ENCODE measurements at places on chromosomes 13 and 19.

GRCh38 chr13:99965329-99966000, 6.1 kb downstream of the ZIC5 start:
- DNase-seq = peak; percentile 69

GRCh38 chr13:72469906-72470305, 257.5 kb downstream of the MZT1 start:
- DNase-seq = peak; percentile 88

GRCh38 chr13:22979952-22980351, 200.8 kb upstream of the SGCG start:
- DNase-seq = no peak

DNA sequence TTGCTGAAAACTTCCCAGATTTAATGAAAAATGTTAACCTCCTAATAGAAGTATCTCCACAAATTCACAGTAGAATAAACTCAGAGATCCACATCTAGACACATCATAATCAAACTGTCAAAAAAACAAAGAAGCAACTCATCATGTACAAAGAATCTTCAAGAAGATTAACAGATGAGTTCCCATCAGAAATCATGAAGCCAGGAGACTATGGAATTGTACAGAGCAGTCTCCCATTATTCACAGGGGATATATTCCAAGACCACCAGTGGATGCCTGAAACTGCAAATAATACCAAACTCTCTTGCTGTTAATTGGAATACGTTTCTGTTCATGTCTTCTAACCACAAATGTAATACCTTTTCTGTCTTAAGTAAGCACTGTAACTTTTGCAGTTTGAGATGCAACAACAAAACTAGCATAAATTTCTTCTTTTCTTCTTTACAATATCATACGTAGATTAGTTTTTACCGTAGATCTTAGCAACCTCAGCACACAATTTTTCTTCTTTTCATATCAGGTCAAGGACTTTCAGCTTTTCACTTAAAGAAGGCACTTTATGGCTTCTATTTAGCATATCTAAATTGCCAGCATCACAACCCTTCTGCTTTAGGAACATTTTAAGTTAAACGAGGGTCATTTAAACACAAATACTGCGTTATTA, 70.3 kb upstream of the MIR17HG start:
- DNase-seq = no peak

DNA sequence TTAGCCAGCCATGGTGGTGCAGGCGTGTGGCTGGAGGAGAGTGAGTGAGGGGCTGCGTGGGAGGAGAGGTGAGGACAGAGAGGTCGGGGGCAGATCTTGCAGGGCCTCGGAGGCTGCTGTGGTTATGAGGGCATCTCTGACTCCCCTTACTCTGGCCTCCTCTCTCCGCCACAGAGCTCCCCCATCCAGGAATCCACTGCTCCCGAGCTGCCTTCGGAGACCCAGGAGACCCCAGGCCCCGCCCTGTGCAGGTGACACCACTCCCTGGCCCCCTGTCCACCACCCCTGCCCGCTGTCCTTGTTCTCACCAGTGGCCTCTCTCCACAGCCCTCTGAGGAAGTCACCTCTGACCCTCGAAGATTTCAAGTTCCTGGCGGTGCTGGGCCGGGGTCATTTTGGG, 7.8 kb downstream of the PTGER1 start:
- no peak for DNase-seq

DNA sequence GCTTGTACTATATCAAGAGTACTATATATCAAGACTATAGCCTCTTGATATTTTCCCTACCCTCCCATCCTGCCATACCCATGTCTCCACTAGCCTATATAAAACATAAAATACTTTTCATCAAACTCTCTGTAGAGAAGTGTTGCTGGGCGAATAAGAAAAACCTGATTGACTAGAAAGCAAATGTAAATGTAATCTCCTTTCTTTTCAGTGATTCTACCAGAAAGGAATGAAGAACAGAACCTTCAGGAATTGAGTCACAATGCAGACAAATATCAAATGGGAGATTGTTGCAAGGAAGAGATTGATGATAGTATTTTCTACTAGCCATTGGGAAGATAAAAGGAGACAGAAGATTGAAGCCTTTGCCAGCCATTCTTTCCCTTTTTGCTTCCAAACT, 89.2 kb downstream of the KCNRG start:
- DNase-seq = no peak

DNA sequence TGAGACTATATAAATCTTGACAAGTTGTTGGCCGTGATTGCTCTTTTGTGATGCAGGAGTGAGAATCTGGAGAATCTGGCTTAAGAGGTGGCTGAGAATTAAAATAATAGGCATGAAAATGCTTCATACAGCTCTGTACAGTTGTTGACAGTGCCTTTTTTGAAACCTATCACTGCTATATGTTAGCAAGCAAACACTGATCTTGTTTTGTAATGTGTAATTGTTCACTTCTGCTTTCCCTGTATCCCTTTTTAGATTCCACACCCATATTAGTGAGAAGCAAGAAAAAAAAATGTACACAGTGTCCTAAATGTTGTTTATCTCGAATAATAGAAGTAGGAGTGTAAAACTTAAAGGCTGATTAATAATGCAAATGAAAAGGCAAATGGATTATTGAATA, 31.1 kb downstream of the ITM2B start:
- no peak for DNase-seq

- no peak for DNase-seq
Observed at GRCh38 chr13:53121919-53122318, 93.3 kb downstream of the OLFM4 start.

GRCh38 chr19:17860331-17860992, 752 bp downstream of the RPL18A start:
- DNase-seq = no peak

GRCh38 chr13:107456431-107456830, 758.9 kb downstream of the LIG4 start:
- DNase-seq = no peak

DNA sequence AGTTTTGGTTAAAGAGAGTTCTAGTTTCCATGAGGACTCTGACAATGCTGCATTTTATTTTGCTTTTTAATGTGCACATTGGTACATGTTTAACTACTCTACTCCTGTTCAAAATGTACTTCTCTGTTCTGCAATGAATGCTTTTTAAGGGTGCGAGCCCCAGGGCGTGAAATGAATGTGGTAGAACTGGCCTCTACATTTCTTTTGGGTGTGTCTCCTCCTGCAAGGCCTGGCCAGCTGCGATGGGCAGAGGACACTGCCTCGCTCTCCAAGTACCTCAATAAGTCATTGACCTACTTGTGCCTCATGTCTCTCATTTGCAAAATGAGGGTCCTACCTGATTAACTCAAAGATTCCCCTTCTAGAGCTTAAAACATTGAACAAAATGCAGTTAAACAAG, 6.7 kb downstream of the RGS9BP start:
- DNase-seq = no peak

GRCh38 chr13:20997301-20998161, 63.9 kb downstream of the LATS2 start:
- DNase-seq = no peak

DNA sequence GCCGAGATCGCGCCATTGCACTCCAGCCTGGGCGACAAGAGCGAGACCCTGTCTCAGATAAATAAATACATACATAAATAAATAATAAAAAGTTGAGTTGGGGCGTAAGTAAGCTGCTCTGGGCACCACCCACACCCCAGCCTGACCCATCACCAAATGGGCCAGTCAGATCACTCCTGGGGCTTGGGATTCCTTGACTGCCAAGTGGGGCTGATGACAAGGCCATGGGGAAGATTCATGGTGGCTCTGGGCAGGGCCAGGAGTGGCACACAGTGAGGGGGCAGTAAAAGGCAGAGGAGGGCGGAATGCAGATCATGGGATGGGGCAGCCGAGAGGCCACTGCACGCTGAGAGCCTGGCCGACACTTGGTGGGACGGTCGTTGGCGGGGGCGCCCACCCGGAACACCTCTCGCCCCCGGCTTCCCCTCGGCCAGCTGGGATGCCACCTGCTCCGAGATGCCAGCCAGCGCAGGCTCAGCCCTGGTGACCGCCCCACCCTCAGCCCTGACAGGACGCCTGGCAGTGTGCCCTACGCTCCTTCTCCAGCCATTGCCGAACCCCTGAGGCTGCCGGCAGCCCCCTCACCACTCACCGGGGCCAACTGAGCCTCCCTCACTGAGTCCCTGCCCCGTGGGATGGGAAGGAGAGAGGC, 10.9 kb downstream of the ZNF653 start:
- DNase-seq = peak; percentile 80

GRCh38 chr13:47327861-47328260, 431.0 kb upstream of the HTR2A start:
- DNase-seq = no peak

DNA sequence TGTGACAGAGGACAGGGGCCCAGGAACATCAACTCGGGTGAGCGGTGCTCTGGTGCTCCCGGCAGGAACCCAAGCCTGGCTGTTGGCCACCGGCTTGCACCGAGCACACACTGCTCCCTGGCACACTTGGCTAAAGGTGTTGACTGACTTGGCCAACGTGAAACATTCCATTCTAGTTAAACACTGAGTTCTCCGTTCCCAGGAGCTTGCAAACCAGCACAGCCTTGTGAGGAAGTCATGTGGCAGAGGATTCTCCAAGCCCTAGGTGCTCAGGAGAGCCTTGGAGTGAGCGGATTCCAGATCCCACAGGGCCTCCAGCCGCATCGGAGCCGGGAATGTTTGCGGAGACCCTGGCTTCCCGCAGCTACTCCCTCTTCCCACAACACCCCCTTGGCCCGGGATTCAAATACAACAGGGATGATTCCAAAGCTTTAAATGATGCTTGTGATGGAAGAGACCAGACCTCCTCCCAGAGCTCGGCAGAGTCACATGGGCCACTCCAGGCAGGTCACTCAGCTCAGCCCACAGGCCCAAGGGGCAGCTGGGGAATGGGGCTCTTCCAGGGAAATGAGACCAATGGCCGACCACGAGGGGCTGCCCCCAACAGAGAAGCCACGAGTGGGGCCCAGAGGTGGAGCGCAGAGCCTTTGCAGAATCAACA, 2.9 kb downstream of the C13orf46 start:
- peak; percentile 17 for DNase-seq

DNA sequence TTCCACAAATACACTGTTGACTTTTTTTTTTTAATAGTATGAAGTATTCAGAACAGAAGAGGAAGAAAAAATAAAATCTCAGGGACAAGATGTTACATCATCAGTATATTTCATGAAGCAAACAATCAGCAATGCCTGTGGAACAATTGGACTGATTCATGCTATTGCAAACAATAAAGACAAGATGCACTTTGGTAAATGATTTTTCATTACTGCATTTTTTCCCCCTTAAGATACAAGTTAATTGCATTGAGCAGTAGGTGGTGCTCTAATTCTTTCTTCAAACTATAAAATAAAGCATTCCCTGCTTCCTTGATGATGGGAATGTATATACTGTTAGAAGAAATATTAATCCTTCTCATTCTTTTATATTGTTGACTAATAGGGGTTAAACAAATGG, 17.1 kb downstream of the UCHL3 start:
- peak; percentile 14 for DNase-seq

DNA sequence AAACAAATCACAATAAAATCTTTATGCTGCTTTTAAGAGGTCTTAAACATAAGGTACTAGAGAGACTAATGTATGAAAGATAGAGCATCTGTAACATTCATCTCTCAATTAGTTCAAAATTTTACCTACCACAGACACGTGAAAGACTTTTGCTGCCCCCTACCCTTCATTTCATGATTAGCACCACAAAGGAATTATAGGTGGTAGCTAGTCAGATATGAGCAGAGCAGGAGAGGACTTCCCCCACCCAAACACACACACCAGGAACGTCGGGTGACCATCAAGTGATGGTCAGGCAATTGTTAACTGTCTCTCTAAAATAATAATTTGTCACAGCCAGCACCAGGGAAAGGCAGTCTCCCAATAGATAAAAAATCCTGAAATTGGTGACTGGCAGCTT, 1531.7 kb upstream of the SPRY2 start:
- peak; percentile 8 for DNase-seq

DNA sequence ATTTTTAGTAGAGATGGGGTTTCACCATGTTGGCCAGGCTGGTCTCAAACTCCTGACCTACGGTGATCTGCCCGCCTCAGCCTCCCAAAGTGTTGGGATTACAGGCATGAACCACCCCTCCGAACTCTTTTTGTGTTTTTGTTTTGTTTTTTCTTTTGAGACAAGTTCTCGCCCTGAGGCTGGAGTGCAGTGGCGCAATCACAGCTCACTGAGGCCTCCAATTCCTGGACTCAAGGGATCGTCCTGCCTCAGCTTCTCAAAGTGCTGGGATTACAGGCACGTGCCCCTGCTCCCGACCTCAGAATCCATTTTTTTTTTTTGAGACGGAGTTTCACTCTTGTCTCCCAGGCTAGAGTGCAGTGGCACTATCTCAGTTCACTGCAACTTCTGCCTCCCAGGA, 11.4 kb downstream of the SIX5 start:
- no peak for DNase-seq

- no peak for DNase-seq
Observed at GRCh38 chr19:28492201-28492600, 720.8 kb downstream of the UQCRFS1 start.

DNA sequence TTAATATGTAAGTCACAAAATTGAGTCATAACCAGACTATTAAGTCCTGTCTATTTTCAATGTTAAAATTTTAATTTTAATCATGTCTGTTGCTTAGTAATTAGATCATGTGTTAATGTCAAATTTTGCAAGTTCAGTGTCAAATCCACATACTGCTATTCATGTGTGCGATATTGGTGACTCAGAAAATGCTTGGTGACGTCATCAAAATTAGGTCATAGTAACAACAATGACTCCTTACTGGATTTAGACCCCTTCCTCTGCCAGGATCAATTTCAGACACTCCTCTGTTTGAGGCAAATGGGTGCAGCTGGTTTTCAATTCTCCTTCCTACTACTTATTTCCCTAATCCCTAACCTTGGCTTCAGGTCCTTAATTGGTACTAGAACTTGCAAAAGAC, 1394.3 kb upstream of the SLC10A2 start:
- no peak for DNase-seq

DNA sequence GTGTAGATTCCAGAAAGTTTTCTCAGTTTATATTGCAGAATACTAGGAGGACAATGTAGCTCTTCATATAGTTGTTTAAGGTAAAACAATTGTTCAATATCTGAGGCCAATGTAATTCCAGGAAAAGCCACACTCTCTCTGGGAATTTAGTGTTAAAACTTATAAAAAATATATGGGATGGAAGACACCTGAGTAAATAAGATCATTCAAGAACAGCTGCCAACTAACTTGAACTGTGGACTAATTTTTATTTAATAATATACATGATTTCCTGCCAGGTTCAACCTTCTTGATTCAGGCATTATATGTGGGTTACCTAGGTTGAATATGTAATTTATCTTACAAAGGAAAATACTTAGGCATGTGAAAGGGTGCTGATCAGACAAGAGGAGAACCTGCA, 841.1 kb upstream of the PRR20A start:
- DNase-seq = no peak

- DNase-seq = peak; percentile 44
Observed at GRCh38 chr19:8641908-8642547, 11.6 kb downstream of the NFILZ start.

- DNase-seq = no peak
Observed at GRCh38 chr19:50481351-50482149, 4.9 kb upstream of the GARIN5A start.

DNA sequence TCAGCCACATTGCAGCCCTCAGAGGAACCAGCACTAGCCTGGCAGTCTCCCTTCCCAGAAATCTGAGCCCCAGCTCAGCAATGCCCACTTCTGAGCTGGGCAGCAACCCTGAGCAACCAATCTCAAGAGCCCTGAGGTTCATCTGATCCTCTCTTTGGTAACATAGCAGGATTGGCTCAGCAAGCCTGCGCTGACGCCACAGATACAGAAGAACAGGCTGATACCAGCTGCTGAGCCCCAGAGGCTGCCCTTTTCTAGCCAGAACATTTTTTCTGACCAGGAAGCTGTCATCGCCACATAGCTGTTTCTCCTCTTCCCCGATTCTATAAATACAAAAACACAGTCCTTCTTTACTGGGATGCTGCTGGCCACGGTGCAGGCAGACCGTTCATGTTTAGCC, 59.8 kb downstream of the TRPM4 start:
- peak; percentile 16 for DNase-seq
